ENCODE measurements at places on chromosomes 12 and 14. TPM values are rescaled to one million over a fixed set of nuclear protein-coding genes. Genes with fewer than 3 reads are reported as not detected.

- no peaks in the 10 kb centered on the region for H3K36me3 ChIP-seq
- no peak overlapping the region for H3K27ac ChIP-seq
Observed at GRCh38 chr12:103241184-103241583, 254.6 kb downstream of the C12orf42 start.

- no peaks in the 10 kb centered on the region for H3K27me3 ChIP-seq
- H3K4me1 ChIP-seq = no peaks in the 10 kb centered on the region
- H3K4me3 ChIP-seq = no peak overlapping the region
- no peaks in the 10 kb centered on the region for H3K36me3 ChIP-seq
- H3K27ac ChIP-seq = no peak overlapping the region
Observed at GRCh38 chr12:73950507-73950906, 587.1 kb upstream of the ATXN7L3B start.

- no peak for DNase-seq
- H3K4me3 ChIP-seq = no peak overlapping the region
- no peaks in the 10 kb centered on the region for H3K27me3 ChIP-seq
- no peaks in the 10 kb centered on the region for H3K36me3 ChIP-seq
Observed at GRCh38 chr12:61765926-61766325, 494.3 kb upstream of the USP15 start.

DNA sequence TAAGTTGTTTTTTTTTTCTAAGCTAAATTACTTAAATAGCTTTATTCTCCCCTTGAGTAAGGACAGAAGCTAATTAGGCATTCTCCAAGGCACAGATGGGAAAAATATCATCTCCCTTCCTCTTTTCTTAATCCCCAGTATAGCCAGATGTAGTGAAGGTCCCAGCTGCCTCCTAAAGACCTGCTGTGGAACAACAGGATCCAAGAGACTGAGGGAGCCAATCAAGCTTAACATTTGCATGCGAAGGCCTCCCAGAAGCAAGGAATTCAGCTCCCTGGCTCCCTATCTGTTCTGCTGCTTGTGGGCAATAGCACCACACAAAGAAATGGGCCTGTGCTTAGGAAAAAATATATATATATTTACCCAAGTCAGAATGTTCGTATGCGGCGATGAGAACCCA lies 255.2 kb downstream of the SYT1 start:
- no peak for DNase-seq
- H3K36me3 ChIP-seq = no peaks in the 10 kb centered on the region
- no peak overlapping the region for H3K27ac ChIP-seq
- H3K4me3 ChIP-seq = no peak overlapping the region

Gene DPY19L2
- not detected for total RNA-seq
